ENCODE measurements at places on chromosomes 2 and 18.

DNA sequence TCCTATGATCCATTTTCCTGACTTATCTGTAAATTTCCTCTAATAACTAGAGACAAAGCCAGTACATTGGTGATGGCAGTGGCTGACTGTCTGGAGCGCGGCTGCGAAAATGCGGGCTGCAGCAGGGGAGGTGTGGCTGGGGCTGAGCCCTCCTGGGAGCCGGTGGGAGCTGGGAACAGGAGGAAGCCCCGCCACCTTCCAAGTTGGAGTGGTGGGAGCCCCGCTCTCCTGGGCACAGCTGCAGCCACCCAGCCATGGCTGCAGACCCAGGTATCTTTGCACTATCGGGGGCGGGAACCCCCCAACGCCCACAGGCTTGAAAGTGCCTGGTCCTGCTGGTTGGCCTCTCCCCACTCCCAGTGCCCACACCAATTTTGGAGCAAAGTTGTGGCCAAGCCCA is 633.0 kb upstream of the TMEFF2 start:
- no peak for DNase-seq

- DNase-seq: no peak
Measured at GRCh38 chr2:127121776-127122176, 14.8 kb upstream of the BIN1 start.

GRCh38 chr2:191122638-191123294 is 28.0 kb downstream of the STAT4 start:
- DNase-seq: no peak

DNA sequence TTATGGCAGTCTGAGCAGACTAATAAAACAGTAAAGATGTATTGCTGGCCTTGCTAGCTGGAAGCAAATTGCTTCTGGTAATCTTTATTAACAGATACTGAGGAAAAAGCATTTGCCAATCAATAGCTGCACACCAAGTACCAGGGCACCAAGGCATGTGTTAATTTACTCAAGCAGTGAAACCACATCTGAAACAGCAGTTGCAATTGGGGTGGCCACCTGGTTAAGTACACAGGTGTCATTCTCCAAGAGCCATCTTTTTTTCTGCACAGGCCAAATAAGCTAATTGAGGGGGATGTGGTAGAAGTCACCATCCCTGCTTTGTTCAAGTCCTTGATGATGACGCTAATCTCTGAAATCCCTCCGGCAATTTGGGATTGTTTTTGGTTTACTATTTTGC is 8.6 kb upstream of the SEH1L start:
- DNase-seq: no peak

DNA sequence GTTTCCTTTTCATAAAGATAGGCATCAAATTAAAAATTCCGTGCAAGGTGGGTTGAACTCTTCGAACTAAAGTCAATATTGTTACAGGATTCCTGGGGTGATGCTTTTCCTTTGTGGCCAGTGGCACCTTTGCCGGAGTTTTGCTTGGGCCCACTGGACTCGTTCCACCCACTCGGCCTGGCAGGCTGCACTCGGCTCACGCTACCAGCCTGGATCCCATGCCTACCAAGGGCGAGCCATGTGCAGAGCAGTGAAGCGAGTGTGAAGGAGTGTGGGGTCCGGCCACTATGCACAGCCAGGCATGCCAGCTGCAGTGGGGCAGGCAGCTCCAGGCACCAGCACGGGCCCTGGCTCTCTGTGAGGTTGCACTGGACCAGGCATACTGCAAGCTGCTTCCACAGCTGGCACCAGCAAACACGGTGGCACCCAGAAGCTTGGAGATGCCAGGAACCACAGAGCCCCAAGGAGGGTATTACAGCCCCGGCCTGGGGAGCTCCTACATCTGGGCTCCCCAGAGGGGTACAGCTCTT is 83.6 kb downstream of the DTNB start:
- DNase-seq: no peak

- no peak for DNase-seq
Measured at GRCh38 chr2:69701100-69701945, 40.6 kb upstream of the ANXA4 start.

DNA sequence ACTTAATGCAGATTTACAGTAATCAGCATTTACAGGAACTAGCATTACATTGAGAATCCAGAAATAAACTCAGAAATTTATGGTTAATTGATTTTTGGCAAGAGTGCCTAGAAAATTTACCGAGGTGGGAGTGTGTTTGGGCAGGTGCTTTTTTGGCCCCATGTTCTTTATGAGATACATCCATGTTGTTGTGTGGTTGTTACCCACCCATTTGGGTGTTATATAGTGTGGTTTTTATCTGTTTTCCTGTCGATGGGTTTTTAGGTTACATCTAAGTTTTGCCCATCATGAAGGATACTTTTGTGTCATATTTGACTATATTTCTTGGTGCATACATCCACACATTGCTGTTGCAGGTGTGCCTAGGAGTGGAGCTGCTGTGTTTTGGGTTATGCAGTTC is 82.0 kb downstream of the ATP9B start:
- no peak for DNase-seq

GRCh38 chr18:58928386-58928785 is 63.7 kb downstream of the ZNF532 start:
- DNase-seq: no peak

DNA sequence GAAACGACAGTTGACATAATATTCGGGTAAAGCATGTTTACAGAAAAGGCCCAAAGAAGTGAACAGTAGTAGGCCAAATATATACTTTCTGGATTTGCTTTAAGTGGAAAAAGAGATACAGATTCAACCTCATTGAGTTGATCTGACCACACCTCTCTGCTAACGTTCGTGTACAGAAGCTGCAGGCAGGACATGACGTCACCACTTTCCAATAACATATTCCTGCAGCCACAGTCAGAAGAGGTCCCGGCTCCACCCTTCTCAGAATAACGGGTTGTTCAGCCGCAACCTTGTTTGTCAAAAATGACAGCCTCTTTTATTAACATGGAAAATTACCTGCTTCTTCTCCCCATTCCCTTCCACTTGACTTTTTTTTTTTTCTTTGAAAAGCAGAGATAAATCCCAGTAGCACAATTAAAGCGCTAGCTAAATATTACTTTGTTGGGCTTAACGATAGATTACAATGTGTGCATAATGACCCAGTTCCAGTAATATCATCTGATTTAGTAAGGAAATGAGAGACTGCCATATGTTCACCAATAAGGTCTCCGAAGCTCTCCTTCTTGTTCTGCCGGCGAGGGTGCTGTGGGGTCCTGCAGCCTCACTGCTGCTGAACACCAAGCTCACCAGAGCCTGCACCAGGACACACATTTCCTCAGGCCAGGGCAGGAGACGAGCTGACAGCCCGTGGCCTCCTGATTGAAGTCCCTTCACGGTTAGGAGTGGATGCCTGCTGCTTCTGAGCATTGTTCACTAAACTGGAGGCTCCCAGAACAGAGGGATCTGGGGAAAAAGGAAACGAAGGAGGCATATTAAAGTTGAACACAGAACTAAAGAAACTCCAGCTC is 451.0 kb upstream of the SALL3 start:
- peak; percentile 31 for DNase-seq

- DNase-seq: no peak
Measured at GRCh38 chr2:7725850-7726242, 808.6 kb downstream of the RNF144A start.

GRCh38 chr2:152646264-152646663 is 71.0 kb downstream of the PRPF40A start:
- DNase-seq: no peak

DNA sequence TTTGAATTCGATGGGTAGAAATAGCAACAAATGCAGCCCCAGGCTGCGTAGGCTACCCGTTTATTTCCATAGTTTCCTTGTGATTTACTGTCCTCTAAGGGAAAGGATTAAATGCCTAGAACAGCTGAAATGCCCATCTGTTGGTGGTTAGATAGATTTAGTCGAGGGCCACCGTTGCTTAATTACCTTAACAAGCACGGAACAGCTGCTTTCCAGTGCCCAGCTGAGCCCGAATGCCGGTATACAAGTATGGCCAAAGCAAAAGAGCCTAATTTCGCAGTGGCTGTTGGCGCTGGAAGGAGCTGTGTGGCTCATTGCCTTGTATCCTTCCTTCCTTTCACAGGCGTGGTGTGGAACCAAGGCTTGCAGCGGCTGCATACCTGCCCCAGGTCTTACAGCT is 109.1 kb downstream of the CABLES1 start:
- peak; percentile 9 for DNase-seq

DNA sequence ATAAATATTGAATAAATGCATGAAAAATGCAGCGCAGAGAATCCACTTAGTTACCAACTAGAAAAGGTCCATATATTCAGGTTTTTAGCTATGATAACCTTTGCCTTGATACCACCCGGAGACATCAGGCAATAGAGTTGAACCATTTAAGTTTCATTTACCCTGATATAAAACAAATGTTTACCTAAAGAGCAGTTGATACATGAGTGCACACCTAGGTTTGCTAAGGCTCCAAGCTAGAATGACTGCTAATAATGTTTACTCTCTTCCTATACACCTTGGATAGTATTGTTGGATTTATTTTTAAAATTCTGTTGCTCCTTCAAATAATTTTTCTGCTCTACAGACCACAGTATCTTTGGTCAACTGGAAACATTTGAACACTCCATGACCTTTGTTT is 1463.6 kb downstream of the LRP1B start:
- DNase-seq: no peak

DNA sequence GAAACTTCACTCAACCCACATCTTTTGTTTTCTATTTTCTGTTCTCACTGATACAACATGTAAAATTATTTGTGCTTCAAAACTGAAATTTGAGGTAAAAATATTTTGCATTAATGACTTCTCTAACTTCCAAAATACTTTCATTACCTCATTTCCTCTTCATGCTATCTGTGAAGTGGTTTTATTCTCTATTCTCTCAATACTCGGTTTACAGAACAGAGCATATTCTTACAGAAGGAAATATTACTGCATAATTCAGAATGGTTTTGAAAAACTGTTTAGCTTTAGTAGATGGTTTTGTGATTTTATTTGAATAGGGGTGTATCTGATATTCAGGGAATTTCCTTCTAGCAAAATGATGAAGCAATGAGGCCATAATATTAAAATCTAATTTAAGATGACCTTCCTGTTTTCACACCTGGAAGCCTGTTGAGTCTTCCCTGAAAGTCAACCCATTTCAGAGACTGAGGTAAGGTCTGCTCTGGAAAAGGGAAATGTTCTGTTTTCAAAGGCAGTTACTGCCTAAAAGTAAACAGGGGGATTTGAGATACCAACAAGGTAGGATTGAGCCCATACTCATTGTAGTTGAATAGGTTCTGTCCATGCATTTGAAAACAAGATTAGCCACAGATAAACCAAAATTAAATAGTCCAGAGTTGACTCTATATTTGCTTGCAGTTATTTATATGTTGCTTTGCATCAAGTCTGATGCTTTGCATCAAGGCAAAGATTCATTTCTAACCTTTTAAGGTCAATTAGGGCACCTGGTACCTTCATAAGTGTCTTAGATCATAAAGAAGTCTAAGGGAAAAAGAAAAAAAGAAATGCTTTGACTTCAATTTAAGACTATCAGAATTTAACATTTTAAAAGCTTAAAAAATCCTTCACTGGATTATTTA is 50.8 kb upstream of the PEX13 start:
- DNase-seq: no peak

- no peak for DNase-seq
Measured at GRCh38 chr18:58727776-58728500, 56.7 kb downstream of the MALT1 start.
